ENCODE measurements at places on chromosomes 3 and 15. TPM values are rescaled to one million over a fixed set of nuclear protein-coding genes. Genes with fewer than 3 reads are reported as not detected.

Gene ATP10A
- total RNA-seq, result 27.2 TPM

Gene C3orf20
- 0.16 TPM for total RNA-seq

Gene CPLX3
- total RNA-seq, result not detected

Gene SLC15A2
- 1.2 TPM for total RNA-seq

Gene GOLGA8O
- total RNA-seq, result 1.5 TPM

Gene LNP1
- total RNA-seq, result 1.3 TPM

Gene TUSC7
- not detected for total RNA-seq

Gene CHRM5
- total RNA-seq, result not detected

Gene MCTP2
- 11.0 TPM for total RNA-seq

Gene ACTC1
- 0.55 TPM for total RNA-seq

Gene GAP43
- not detected for total RNA-seq

Gene ANKRD34C
- total RNA-seq, result not detected

Gene DUOX1
- total RNA-seq, result 2.5 TPM

Gene CCR3
- total RNA-seq, result not detected

Gene UCN2
- not detected for total RNA-seq

Gene PRTG
- 1.00 TPM for total RNA-seq

Gene CYP11A1
- 1.9 TPM for total RNA-seq

Gene GUCA1C
- total RNA-seq, result not detected

Gene GOLGA6L9
- total RNA-seq, result 0.84 TPM

Gene CDC25A
- 0.87 TPM for total RNA-seq

Gene CCDC39
- total RNA-seq, result 0.64 TPM

Gene ZNF660
- 4.8 TPM for total RNA-seq

Gene GPR62
- not detected for total RNA-seq

Gene PLD1
- total RNA-seq, result 15.9 TPM

Gene AGBL1
- not detected for total RNA-seq

Gene SI
- 1.0 TPM for total RNA-seq

Gene IL12A
- total RNA-seq, result 0.29 TPM

Gene SYNM
- total RNA-seq, result 36.4 TPM

Gene SH3GL3
- total RNA-seq, result not detected

Gene GATM
- total RNA-seq, result 10.6 TPM

Gene NSMCE3
- 6.5 TPM for total RNA-seq

Gene BMF
- 4.0 TPM for total RNA-seq

Gene TGM4
- total RNA-seq, result not detected

Gene SACM1L
- 45.1 TPM for total RNA-seq

All from mesenteric fat pad (tissue), 1 donor.